ENCODE measurements at places on chromosomes 7 and 10.
A peak's percentile ranks its signal among the peaks of the same experiment; 100 is the strongest.

GRCh38 chr7:30731581-30731980, 20.4 kb upstream of the INMT start:
- no peak for DNase-seq

- DNase-seq = no peak
These were observed 50.5 kb downstream of the MALSU1 start for GRCh38 chr7:23349484-23350157.

DNA sequence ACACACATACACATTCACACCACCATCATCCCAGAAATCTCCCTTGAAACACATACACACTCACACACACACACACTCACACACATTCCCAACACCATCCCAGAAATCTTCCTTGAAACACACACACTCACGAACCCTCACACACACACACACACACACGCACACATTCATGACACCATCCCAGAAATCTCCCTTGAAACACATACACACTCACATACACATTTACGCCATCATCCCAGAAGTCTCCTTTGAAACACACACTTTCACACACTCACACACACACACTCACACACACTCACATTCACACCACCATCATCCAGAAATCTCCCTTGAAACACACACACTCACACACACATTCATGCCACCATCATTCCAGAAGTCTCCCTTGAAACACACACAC, 360 bp upstream of the OPN4 start:
- no peak for DNase-seq

- no peak for DNase-seq
These were observed 89.6 kb downstream of the USP6NL start for GRCh38 chr10:11521860-11522259.

- DNase-seq = no peak
These were observed 11.9 kb downstream of the FLNC start for GRCh38 chr7:128841921-128842673.

DNA sequence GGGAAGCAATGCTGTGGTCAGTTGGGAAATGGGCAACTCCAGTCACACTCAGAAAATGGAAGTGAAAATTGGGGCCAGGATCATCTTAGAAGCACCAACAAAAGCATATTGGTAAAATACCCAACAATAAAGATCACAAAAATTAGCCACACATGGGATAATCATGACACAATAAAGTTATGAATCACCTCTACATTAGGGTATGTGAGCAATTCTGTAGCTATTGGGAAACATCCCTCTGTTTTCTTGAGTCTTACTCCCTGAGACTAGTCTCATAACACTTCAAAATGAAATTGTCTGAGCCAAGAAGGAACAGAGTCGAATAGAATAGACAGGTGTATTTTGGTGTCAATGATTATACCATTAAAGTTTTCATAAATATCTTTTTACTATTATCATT, 178.3 kb downstream of the DYNC1I1 start:
- DNase-seq = no peak

GRCh38 chr10:121927318-121927840, 452 bp downstream of the ATE1 start:
- no peak for DNase-seq

DNA sequence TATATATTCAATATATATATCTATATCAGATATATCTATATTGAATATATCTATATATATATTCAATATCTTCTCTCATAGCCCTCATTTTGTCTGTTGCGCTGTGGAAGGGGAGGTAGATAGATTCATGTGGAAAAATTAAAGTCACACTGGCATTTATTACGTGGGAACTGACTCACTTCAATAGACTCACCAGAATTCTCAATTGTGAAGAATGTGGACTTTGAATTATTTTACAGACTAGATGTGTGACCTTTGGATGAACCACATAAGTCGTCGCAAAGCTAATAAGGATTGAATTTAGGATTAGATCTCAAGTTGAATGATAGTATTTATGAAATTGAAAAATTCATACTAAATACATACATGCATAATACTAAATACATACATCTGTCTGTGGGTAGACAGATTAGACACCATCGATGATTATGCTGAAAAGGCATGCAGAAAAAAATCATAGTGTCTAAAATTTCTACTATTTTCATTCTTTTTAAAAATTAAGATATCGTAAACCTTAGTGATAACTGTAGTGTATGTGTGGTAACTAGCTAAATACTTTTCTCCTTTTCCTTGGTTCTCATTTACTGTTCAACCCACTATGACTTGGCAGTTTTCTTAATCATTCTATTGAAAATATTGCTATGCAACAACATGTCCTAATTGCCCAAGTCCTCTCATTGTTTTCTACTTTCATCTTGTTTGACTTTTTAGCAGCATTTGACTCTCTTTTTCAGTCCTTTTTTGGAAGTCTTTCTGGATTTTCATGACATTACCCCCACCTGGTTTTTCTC, 61.8 kb upstream of the A1CF start:
- no peak for DNase-seq

- DNase-seq = peak; percentile 79
These were observed 167.2 kb downstream of the AKR1D1 start for GRCh38 chr7:138243430-138243829.

DNA sequence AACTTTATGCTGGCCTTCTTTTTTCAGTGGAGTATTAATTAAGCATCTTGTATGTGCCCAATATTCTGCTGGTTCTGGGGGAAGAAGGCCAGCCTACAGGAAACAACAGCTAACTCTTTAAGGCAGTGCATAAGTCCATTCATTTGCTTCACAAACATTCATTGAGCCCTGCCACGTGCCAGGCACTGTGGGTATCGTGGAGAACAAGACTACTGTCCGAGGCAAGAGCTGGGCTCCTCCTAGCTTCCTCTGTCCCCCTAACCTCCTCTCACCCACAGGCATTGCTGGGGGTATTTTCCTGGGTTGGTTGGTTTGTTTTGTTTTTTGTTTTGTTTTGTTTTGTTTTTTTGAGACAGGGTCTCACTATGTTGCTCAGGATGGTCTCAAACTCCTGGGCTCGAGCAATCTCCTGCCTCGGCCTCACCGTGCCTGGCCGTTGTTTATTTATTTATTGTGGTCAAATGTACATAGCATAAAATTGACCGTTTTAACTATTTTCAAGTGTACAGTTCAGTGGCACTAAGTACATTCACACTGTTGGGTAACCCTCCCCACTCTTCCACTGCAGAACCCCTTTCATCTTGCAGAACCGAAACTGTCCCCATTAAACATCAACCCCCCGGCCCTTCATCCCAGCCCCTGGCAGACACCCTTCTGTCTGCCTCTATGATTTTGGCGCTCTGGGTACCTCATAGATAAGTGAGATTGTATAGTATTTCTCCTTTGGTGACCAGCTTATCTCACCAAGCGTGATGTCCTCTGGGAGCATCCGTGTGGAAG, 32.6 kb downstream of the CHST3 start:
- DNase-seq = no peak

GRCh38 chr10:112115781-112116385, 67.7 kb downstream of the GPAM start:
- no peak for DNase-seq

- DNase-seq = no peak
These were observed 4.1 kb downstream of the CALU start for GRCh38 chr7:128743112-128743772.

GRCh38 chr10:17512341-17513001, 58.1 kb upstream of the ST8SIA6 start:
- DNase-seq = no peak

- DNase-seq = peak; percentile 54
These were observed 45.3 kb downstream of the TSPAN15 start for GRCh38 chr10:69496352-69497230.

DNA sequence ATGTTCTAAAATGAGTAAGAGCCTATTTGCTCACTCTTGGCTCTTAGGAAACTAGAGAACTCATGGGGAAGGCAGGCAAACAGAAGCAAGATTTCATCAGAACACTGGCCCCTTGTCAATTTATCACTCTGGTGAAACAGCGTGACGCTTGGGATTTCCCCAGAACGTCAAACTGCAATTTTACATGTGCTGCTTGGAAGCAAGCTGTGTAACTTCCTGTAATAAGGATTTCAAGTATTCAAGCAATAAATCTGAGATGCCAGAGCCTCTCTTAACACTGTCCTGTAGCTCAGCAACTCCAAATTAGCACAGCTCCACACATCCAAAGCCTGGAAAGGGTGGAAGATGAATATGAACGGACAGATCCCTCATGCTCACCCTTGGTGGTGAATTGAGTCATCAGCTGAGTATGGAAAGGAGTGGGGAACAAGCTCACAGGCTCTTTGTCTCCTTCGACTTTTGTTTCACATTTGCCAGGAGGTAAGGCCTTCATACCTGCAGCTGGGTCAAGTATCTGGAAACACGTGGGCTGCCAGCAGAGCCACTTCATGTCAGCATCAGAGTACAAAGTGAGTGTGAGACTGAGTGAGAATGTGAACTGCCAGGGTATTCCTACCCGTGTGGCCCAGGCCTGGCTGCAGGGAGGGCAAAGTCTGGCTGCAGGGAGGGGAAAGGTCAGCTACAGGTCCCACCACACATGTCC, 140.4 kb upstream of the NAMPT start:
- no peak for DNase-seq

GRCh38 chr10:12346707-12347106, 2.6 kb upstream of the CAMK1D start:
- DNase-seq = no peak

GRCh38 chr7:37433166-37433565, 15.5 kb downstream of the ELMO1 start:
- DNase-seq = no peak

DNA sequence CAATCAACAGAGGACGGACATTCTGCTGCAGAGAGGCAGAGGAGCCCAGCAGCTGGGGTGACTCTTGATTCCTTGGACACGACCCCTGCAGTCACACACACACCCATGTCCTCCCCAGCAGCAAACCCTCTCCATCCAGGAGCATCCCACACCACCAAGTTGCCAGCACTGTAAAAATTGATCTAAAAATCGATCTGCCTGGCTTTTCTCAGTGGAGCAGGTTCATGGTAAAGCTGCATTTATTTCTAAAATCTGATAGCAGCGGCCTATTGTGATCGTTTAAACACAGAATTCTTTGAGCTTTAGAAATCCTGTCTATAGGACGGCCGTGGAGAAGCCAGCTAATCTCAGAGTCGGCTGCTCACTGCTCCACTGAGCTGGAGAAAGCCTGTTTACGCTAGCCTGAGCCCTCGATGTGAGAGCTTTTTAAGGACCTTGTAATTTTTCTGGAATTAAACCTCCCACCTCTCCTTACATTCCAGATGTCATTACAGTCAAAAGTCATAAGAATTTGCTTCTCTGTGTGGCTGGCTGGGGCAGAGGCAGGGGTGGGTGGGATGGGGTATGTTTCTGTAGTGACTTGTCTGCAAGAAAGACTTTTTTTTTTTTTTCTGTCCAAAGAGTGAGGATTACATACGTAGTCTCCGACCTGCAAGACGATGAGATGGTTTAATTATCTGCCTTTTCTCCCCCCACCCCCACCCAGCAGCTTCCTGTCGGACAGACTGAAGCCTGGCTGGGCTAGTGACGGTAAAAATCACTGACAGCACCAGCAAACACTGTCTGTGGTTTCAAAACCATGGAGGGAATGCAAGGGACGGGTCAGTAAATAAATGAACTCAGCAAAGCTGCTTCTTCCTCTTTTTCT, 31.6 kb downstream of the TRIM8 start:
- no peak for DNase-seq

- DNase-seq = no peak
These were observed 22.3 kb upstream of the IL15RA start for GRCh38 chr10:5999440-6000165.

DNA sequence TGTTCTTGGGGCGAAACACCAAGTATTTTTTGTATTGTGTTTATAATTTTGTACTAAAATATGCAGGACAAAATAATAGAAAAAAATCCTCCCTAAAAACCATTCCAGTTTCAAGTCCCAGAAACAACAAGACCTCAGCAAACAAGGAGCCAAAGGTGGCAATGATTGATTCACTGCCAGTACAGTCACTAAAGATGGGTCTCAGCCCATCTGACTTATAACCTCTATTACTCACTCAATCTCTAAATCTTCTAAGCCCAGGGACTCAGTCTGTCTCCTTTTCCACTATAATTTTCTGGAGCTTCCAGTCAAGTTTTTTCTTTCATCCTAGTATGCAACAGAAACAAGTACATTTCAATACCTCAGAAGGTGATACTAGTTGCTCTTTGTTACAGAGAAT, 33.3 kb downstream of the SNX13 start:
- DNase-seq = no peak

DNA sequence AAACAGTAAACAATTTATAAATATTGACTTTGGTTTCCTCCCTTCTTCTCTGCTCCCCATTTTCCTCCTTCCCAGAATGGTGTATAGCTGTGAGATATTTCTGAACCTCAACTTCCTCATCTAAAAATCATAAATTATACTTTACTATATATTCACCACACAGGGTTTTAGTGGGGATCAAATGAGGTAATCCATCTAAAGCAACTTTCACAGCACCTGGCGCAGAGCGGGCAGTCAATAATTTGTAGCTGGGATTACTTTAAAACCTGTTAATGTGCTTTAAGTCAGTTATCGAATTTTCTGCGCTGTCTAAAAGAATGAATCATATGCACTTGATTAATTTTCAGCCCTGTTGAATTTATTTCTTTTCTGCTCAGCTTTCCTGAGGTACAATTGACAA, 172.7 kb downstream of the PTEN start:
- no peak for DNase-seq

DNA sequence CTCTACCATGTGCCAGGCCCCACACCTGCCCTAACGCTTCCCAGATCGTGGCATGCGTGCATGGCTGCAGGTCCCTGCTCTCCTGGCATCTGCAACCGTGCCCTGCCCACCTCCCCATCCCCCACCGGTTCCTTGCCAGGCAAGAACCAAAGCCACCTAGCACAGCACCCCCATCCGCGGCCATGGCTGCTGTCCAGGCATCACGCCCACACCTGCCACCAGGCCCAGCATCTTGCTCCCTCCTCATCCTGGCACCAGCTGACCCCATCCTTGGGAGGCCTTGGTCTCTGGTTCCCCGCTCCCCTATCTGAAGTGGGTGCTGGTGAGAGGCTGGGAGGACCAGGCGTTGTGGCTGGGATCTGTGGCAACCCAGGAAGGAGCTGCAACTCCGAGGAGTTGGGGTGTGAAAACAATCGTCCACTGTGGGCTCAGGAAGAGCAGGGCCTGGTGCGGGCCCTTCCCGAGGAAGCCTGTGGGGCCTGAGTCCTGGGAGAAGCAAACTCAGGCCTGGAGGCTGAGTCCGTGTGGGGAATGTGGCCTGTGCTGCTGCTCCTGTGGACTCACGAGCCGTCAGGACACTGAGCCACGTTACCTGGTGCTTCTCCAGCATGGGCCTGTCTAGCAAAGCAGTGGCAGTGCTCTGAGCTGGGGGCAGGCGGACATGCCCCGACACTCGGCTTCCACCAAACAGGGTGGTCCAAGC, 417.1 kb downstream of the DNAJB6 start:
- no peak for DNase-seq

GRCh38 chr10:91214911-91215310, 5.6 kb upstream of the PCGF5 start:
- no peak for DNase-seq

DNA sequence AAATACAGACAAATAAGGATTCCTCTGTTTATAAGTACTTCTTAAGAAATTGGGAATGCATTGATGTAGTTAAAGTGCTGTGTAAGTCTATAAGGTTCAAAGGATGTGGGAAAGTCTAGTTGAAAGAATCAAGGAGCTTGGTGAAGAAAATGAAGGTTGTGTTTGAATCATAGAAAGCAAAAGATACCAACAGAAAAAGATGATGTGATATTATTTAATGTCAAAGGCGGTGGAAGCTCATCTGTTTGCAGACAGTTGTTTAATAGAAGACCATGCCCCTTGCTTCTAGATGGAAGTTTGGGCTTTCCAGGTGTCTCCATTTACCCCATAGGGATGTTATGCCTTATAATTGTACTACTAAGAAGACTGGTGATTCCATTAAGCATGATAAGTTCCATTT, 150.3 kb downstream of the CCSER2 start:
- no peak for DNase-seq

Data from NCI-H446 treated with DMSO at 0.1 percent for 48 hours (cell line).